Stomach (tissue), 19 donors: ENCODE measurements at places on chromosomes 3 and 15. TPM values are rescaled to one million over a fixed set of nuclear protein-coding genes. Genes with fewer than 3 reads are reported as not detected.

The ARRDC4 gene
- total RNA-seq = 36.5 TPM

The IQCF5 gene
- total RNA-seq = not detected

The CCR8 gene
- not detected for total RNA-seq

The ZIC1 gene
- total RNA-seq = not detected

The TJP1 gene
- total RNA-seq = 107 TPM

The NR1I2 gene
- not detected for total RNA-seq

The SAMMSON gene
- total RNA-seq = 4.9 TPM

The CAV3 gene
- not detected for total RNA-seq

The GRIP2 gene
- total RNA-seq = 33.8 TPM

The SNTN gene
- not detected for total RNA-seq

The CYP11A1 gene
- not detected for total RNA-seq

The TRIM42 gene
- total RNA-seq = not detected

The SCN11A gene
- not detected for total RNA-seq

- DNase-seq = no peak
Observed at GRCh38 chr3:150363420-150363819, 44.7 kb upstream of the TSC22D2 start.

DNA sequence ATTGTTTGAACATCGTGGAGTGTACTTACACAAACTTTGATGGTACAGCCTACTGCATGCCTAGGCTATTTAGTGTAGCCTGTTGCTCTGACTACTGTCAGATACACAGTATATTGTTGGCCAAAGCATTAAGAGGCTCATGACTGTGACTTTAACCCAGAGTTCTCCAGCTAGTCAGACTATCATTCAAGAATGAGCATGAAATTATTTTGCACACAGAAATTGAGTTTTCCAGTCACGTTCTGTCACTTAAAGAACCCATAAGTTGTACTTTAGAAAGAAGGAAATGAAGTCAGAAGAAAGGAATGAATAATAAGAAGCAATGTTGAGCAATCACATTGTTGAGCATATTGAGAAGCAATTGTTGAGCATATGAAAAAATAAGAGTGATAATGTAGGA lies 37.6 kb upstream of the SLC22A13 start:
- no peak for DNase-seq

DNA sequence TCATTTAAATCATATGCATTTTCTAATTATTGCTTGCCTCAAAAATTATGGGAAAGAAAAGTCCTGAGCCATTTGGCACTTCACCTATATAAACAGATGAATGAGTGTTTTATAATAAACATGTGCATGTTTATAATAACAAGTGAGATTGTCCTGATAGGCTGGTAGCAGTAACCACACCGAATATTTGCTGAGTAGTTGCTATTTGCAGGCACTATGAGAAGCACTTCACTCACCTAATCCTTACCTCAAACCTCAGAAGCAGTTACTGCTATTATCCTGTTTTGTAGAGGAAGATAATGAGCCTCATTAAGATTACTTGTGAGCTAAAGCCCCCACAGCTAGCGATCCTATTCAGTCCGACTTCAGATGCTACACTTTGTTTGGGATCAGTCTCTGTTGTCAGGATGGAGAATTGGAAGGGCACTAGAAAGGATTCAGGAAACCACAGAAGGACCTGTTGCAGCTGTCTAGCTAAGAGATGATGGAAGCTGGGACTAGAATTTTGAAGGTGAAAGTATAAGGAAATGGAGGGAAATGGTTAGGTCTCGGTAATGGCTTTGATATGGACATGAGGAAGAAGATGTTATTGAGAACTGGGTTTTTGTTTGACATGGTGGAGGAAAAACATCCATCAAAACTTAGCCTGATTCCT lies 28.4 kb upstream of the MAGI1 start:
- no peak for DNase-seq

DNA sequence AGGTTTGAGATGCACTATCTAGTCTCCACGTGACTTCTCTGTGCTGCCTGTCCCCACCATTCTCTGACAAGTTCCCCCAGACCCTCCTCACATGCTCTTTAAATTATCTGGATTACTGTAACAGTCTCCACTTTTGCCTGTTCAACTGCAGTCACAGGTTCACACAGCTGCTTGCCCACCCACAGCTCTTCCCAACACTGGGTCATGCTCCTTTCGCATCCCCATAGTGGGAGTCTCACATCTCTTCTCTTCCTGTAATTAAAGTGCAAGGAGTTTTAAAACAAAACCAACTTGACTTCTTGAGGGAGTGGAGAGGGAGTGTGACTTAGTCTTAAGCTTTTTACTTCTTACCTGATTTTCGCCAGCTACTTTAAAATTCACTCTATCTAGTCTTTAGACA lies 178.8 kb downstream of the PLCL2 start:
- no peak for DNase-seq

- no peak for DNase-seq
Observed at GRCh38 chr15:82307714-82308081, 41.6 kb downstream of the GOLGA6L10 start.

GRCh38 chr3:102353805-102354204 lies 81.0 kb upstream of the ZPLD1 start:
- no peak for DNase-seq

GRCh38 chr3:172929451-172929850 lies 178.9 kb downstream of the ECT2 start:
- DNase-seq = no peak

GRCh38 chr15:64461721-64462162 lies 1.4 kb downstream of the ZNF609 start:
- DNase-seq = peak; percentile 28

GRCh38 chr3:37183375-37183831 lies 9.0 kb upstream of the LRRFIP2 start:
- DNase-seq = peak; percentile 34

DNA sequence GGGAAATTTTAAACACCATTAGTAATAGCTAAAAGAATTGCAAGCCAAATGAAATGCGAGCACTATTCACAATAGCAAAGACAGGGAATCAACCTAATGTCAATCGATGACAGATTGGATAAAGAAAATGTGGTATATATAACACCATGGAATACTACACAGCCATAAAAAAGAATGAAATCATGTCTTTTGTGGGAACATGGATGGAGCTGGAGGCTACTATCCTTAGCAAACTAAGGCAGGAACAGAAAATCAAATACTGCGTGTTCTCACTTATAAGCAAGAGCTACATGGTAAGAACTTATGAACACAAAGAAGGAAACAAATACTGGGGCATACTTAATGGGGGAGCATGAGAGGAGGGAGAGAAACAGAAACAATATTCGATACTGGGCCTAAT lies 85.2 kb downstream of the FMN1 start:
- no peak for DNase-seq

GRCh38 chr15:64287953-64288352 lies 68.0 kb downstream of the CSNK1G1 start:
- DNase-seq = no peak

GRCh38 chr15:95646484-95647273 lies 683.8 kb upstream of the NR2F2 start:
- DNase-seq = no peak

GRCh38 chr3:187367561-187368103 lies 553 bp upstream of the RTP4 start:
- DNase-seq = no peak

GRCh38 chr3:33989229-33989628 lies 190.8 kb downstream of the PDCD6IP start:
- DNase-seq = no peak

DNA sequence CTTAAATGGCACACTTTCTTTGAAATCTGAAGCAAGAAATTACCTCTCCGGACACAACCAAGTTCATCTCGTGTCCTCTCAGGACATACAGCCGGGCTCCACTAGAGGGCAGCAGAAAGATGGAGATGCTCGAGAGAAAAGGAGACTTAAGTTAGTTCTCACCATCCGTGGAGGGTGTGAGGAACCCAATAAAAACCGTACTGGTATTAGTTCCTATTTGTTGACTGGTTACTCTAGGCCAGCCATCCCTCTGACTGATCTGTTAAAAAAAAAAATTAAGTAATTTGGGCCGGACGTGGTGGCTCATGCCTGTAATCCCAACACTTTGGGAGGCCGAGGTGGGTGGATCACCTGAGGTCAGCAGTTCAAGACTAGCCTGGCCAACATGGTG lies 7.9 kb upstream of the CYP11A1 start:
- DNase-seq = peak; percentile 90

DNA sequence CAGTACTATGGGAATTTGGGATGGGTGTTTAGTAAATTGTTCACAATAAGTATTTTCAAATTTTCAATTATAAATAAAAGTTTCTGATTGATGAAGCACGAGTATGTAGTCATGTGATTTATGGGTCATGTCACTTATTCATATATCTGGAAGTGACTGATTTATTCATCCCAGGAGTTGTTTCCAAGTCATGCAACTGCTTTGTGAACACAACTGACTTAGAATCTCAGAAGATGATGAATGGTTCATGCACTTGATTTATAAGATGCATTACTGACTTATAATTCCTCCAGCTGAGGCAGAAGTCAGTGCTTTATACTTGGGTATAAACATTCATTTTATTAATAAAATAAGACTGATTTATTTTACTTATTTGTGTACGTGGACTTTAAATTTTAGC lies 137.8 kb upstream of the CBLB start:
- DNase-seq = no peak

- no peak for DNase-seq
Observed at GRCh38 chr3:67907735-67908134, 253.3 kb upstream of the SUCLG2 start.

DNA sequence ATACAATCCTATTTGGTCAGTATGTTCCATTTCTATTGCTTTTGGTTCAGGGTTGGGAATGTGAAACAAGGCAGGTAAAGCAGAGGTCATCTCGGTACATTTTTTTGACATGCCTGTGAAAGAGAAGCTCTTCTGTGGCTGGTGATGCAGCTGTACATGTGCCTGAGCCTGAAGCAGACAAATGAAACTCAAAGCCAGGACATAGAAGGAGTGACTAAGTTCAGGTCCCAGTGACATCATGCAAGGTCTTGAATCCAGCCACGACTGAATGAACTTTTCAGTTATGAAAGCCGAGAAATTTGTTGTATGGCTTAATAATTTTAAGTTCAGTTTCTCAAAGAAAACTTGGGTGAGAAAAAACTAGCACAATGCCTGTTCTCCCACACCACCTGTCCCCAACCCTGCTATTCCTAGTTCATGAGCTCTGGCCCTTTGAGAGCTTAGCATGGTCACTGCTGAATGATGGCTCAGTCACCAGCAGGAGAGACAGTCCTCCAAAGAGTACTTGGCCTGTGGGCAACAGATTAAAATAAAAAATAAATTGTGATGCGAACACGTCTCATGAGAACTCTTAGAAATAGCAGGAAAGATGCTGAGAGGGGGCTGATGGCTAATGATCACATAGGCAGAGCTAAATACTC lies 600.2 kb upstream of the GRM7 start:
- no peak for DNase-seq

- no peak for DNase-seq
Observed at GRCh38 chr3:127485396-127486170, 105.0 kb downstream of the TPRA1 start.

DNA sequence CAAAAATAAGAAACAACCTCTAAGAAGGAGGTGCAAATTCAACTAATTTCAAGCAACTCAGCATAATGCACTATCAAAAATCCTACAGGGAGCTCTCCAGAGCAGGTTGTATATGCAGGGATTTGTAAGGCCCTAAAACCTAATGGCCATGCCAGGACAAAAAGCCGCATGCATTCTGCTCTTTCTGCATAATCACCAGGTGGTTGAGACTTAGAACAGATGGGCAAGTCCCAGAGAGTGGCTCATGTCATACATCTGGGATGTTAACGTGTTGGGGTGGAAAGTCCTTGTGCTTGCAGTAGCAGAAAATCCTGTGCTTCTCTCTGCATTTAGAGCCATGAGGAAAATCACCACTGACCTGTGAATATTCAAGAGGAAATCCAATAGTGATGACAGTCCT lies 1002.9 kb downstream of the AGBL1 start:
- no peak for DNase-seq

DNA sequence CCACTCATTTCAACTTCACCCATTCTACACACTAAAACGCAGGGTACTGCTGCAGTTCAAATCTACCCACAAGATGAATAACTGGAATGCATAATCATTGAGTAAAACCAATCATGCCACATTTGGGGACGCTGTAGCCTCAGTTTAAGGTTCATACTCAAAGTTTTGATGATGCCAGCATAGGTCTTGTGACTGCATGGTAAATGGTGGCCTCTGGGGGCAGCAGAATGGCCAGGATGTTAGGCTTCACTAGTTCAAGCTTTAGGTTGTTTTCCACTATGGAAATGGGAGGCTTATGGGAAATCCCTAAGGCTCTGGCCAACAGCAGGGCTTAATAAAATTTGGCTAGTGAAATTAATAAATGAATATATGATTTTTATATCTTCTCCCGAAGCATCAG lies 104.3 kb upstream of the TSC22D2 start:
- no peak for DNase-seq
